ENCODE measurements at places on chromosomes 2 and 18. TPM values are rescaled to one million over a fixed set of nuclear protein-coding genes. Genes with fewer than 3 reads are reported as not detected.

The MROH2A gene
- not detected for total RNA-seq

The UGT1A4 gene
- not detected for total RNA-seq

The LOXHD1 gene
- total RNA-seq = 0.72 TPM

The OTOS gene
- not detected for total RNA-seq

The CNTNAP5 gene
- not detected for total RNA-seq

The CDH2 gene
- total RNA-seq = 2.9 TPM

The GCFC2 gene
- 24.5 TPM for total RNA-seq

GRCh38 chr2:239296020-239296932 is 104.5 kb downstream of the HDAC4 start:
- H3K27me3 ChIP-seq = no peaks in the 10 kb centered on the region
- peaks cover 25% of the 10 kb centered on the region for H3K4me1 ChIP-seq
- no peaks in the 10 kb centered on the region for H3K36me3 ChIP-seq
- H3K27ac ChIP-seq = no peak overlapping the region
- DNase-seq = peak; percentile 16

- H3K4me1 ChIP-seq = peaks cover 23% of the 10 kb centered on the region
- H3K36me3 ChIP-seq = no peaks in the 10 kb centered on the region
- H3K4me3 ChIP-seq = no peak overlapping the region
- no peaks in the 10 kb centered on the region for H3K27me3 ChIP-seq
- DNase-seq = no peak
Observed at GRCh38 chr2:11753886-11754699, 7.7 kb downstream of the LPIN1 start.

- DNase-seq = no peak
- peaks cover 2% of the 10 kb centered on the region for H3K4me1 ChIP-seq
- no peak overlapping the region for H3K27ac ChIP-seq
- H3K4me3 ChIP-seq = no peak overlapping the region
- no peaks in the 10 kb centered on the region for H3K27me3 ChIP-seq
Observed at GRCh38 chr2:70304498-70304897, 2.6 kb upstream of the FAM136A start.

DNA sequence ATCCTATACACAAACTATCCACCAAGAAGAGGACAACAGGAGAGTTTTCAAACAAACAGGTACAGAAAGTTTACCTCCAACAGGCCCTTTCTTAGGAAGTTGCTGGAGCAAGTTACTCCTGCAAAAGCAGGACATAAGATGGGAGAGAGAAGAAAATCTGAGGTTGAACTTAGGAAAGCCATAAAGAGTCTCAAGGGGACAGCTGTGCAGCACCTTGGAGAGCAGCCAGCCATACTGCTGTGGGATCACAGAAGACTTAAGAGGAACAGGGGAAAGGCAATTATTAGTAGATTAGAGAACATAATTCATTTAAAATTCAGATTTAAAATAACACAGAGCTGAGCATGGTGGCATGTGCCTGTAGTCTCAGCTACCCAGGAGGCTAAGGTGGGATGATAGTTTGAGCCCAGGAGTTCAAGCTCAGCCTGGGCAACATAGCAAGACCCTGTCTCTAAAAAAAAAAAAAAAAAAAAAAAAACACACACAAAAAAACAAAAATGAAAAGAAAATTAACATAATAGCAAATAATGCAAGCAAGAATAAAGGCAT is 148.1 kb upstream of the SIX3 start:
- no peaks in the 10 kb centered on the region for H3K4me1 ChIP-seq
- no peaks in the 10 kb centered on the region for H3K27me3 ChIP-seq
- no peak overlapping the region for H3K27ac ChIP-seq

- no peaks in the 10 kb centered on the region for H3K36me3 ChIP-seq
- no peaks in the 10 kb centered on the region for H3K4me1 ChIP-seq
- no peak overlapping the region for H3K4me3 ChIP-seq
- no peak overlapping the region for H3K27ac ChIP-seq
Observed at GRCh38 chr18:62377131-62377807, 52.2 kb downstream of the TNFRSF11A start.
